ENCODE measurements at places on chromosomes 6 and 20.

DNA sequence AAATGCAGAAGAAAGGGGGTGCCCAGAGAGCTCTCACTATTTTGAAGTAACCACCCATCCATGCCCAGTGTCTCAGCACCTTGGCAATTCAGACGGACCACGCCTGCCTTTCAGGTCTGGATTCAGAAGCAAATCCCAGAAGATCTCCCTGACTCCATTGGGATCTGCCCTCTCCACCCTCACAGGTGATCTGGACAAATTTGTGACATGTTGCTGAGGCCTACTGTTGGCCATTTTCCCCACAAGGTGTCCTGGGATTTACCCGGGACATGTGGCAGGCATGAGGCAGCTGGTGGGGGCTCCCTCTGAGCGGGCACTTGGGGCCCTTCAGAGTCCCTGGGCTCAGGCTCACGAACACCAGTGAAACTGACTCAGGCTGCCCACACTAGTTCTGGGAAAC lies 51.9 kb upstream of the IYD start:
- no peak for DNase-seq

- DNase-seq = no peak
These were observed 34.5 kb upstream of the HBS1L start for GRCh38 chr6:135088818-135089809.

GRCh38 chr20:53855733-53856132 lies 214.7 kb downstream of the BCAS1 start:
- no peak for DNase-seq

DNA sequence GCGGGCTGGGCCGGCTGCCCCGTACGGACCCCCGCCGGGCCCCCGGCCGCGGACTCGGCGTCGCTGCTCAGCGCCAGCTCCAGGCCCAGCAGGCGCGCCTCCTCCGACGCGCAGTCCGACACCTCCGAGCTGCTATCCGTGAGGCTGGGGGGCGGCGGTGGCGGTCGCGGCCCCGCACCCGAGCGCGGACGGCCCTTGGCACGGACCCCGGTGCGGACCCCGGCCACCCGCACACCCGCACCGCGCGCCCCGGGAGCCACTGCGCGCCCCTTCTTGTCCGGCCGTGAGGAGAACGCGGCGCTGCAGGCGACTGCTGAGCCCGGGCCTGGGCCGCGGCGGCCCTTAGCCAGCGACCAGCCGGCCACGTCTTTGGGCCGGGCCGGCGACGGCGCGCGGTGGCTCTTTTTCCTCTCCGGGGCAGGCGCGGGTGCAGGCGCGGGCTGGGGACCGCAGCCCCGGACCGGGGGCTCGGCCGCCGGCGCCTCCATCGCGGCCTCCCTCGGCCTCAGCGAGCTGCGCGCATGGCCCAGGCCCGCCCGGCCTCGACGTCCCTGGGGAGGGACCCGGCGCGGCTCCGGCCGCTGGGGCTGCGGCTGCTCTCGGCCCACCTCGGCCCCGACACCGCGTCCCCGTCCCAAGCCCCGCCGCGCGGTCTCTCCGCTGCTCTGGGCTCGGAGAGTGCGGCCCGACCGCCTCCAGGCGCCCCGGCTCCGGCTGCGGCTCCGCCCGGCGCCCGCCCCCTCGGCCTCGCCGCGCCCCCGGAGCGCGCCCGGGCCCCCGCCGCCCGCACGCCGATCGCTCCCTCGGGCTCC lies 12.9 kb upstream of the TLDC2 start:
- DNase-seq = peak; percentile 56

DNA sequence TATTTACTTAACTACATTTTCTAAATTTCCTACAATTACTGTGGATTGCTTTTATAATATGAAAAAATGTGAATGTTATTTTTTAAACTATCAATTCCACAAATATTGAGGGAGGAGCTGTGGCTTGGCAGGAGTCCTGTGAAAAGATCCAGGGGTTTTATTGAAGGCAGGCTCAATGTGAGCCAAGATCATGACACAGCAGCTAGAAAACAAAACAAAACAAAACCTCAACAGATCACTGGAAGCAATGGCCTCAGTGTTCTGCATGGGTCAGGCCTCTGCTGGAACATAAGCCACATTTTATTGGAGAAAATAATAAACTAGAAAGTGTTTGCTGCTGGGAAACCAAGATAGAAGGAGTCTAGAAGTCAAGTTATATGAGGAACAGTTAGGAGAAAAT lies 19.4 kb upstream of the RCAN2 start:
- no peak for DNase-seq

DNA sequence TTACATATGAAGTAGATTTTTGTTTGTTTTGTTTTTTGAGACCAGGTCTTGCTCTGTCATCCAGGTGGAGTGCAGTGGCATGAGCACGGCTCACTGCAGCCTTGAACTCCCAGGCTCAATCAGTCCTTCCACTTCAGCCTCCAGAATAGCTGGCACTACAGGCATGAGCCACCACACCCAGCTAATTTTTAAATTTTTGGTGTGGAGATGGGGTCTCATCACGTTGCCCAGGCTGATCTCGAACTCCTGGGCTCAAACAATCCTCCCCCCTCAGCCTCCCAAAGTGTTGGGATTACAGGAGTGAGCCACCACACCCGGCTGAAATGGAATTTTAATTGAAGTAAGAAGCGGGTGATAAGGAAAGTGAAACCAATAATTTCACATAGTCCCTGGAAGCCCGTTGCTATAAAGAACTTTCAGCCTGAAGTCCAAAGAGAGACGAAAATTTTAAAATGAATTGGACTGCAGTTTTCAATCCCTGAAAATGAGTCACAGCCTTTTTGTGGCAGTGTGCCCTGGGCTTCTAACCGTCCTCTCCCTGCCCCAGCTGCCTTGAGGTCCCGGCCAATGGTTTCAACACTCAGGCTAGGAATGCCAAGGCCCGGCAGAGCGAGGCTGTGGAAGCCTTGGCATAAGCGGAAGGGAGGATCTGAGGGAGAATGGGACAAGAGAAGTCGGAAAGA lies 757 bp downstream of the RAET1E start:
- DNase-seq = peak; percentile 54

DNA sequence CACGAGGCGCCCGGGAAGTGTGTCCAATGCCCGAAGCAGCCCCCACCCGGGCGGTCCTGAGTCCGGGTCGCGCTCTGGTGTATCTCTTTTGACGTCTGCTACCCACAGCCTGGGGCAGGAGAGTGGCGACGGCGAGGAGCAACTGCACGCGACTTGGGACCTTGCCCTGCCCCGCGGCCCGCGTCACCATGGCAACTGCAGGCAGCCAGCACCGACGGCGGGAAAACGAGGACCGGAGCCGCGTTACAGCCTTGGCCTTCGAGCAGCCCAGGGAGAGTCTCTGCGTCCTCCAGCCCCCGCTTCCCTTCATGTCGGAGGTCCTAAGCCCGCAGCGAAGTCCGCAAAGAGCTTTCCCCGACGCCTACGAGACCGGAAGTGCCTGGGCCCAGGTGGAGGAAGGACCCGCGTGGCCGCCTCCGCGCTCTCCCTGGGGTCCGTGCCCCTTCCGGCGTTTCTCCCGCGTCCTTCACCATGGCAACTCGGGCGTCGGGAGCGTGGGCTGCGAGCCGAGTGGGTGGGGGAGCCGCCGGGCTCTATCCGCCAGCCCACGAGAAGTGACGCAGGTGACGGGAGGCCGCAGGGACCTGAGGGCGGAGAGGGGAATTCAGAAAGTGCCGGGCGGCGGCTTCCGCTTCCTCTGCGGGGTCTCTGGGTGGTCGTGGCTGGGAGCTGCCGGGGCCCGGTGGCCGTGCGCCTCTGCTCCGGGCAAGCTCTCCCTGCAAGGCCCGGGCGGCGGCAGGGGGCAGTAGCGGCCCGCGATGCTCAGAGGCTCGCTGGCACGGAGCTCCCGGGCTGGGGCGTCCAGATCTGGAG lies 88.6 kb upstream of the TGM3 start:
- no peak for DNase-seq

GRCh38 chr20:48556956-48557355 lies 270.8 kb downstream of the PREX1 start:
- no peak for DNase-seq

Measured in T1000 (cell line).